ENCODE measurements at places on chromosomes 7 and 10.
A peak's percentile ranks its signal among the peaks of the same experiment; 100 is the strongest.

DNA sequence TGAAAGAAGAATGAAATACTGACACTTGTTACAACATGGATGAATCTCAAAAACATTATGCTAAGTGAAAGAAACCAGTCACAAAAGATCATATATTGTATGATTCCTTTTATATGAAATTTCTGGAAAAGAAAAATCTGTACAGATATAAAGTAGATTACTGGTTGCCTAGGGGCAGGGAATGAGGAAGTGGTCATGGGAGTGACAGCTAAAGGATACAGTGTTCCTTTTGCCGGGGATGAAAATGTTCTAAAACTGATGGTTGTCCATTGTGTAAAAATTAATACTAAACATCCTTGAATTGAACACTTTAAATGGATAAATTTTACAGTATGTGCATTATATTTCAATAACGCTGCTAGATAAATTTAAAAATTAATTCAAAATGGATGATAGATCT is 25.1 kb downstream of the ALOX5 start:
- DNase-seq: no peak

- no peak for DNase-seq
Observed at GRCh38 chr7:29394321-29394720, 169.3 kb upstream of the PRR15 start.

DNA sequence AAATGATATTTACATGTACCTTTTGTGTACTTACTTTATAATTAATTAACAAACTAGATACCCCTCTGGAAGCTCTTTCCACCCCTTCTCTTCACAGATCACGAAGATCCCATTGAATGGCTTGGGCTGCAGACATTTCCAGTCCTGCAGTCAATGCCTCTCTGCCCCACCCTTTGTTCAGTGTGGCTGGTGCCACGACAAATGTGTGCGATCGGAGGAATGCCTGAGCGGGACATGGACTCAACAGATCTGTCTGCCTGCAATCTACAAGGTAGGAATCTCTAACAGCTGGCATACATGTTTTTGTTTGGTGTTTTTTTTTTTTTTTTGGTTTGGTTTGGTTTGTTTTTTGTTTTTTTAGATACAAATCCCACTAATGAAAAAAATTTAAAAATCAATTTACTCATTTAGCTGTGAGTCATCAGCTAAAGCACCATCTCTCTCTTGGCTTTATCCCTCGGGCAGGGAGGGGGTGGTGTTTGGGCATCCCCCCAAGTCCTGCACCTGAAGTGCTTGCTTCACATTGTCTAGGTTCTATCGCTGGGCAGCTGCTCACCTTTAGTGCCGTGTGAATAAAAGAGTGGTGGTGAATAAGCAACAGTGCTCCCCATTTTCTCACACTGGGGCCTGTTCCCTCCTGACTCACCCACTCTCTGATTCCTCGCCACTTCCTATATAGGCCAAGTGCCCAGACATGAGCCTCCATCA is 68.9 kb downstream of the MET start:
- no peak for DNase-seq

GRCh38 chr7:27150568-27151340 is 1.6 kb downstream of the HOXA3 start:
- peak; percentile 60 for DNase-seq

GRCh38 chr7:12119620-12120303 is 91.3 kb upstream of the TMEM106B start:
- DNase-seq: no peak

DNA sequence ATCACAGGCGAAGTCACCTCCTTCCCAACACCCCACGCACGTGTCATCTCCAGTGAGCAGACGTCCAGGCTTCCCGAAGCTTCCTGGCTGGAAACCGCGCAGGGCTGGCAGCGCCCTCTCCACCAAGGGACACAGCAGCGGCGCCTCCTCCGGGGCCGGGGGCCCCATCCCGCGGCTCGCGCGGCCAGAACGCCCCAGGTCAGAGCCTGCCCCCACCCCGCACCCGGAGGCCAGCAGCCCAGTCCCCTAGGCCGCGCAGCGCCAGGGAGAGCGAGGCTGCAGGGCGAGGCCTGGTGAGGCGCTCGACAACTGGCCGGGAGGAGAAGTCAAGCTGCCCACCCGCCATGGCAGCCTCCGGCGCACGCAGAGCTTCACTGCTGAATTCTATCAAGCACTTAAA is 247.0 kb downstream of the SEMA3D start:
- no peak for DNase-seq

DNA sequence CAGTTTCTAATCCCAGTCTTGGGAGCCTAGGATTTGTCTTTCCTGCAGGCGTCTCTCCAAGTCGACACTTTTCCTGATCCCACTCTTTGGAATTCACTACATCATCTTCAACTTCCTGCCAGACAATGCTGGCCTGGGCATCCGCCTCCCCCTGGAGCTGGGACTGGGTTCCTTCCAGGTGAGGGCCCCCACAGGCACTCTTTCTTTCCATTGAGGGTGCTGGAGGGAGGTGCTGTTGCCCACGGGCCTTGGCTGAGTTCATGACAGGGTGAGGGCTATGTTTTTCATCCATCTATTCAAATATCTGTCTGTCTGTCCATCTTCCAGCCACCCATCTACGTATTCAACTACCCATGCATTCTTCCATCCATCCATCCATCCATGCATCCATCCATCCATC is 12.6 kb downstream of the GHRHR start:
- no peak for DNase-seq

Measured in stimulated activated CD4-positive, alpha-beta T cell treated with anti-CD3 and anti-CD28 coated beads, Interleukin-15, amount 100 ng/mL, for 1 hour (primary cell).